ENCODE measurements at places on chromosomes 5 and 9.

DNA sequence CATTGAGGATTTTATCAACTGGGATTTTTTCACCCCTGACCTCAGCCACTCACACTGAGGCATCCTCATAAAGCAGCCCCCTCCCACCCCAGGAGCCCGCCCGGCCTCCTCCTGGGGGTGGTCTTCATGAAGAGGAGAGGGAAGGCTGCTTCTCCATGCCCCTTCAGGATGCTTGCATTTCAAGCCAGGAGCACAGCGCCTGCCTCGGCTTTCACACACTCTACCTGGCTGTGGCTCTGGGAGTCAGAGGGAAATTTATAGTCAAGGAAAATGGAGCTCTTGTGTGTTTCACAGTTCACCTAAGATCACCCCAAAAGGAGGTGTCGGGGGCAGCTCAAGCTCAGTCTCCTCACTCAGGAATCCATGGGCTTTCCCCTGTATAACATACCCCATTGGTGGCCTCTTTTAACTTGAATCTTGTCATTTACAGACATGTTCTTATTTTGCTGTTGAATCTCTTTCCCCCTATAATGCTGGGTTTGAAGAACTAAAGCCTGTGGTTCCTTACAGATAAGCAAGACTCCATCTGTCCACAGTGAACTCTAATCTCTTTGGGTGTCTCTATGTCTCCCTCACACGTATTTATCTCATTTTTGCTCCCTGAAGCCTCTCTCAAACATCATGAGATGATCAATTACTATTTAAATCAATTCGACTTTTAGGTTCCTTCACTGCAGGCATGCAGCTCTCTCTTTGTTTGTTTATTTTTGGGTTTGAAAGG is 22.6 kb upstream of the IQGAP2 start:
- DNase-seq = no peak

DNA sequence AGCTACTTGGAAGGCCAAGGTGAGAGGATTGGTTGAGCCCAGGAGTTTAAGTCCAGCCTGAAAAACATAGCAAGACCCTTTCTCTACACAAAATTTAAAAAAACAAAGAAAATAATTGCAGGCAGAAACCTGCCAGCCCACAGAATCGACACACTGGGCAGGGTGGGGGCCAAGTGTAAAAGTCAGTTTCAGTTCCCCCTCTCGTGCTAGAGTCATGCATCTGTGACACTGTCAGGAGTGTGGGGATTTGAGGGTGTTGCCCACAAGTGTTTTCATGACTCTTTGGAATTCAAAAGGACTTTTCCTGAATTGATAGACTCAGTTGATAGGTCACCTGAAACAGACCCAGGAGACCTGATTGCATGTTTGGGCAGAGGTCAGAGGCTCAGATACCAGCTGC is 47.6 kb downstream of the PRRC2B start:
- no peak for DNase-seq

GRCh38 chr5:137265457-137265856 is 233.7 kb downstream of the SPOCK1 start:
- DNase-seq = no peak

DNA sequence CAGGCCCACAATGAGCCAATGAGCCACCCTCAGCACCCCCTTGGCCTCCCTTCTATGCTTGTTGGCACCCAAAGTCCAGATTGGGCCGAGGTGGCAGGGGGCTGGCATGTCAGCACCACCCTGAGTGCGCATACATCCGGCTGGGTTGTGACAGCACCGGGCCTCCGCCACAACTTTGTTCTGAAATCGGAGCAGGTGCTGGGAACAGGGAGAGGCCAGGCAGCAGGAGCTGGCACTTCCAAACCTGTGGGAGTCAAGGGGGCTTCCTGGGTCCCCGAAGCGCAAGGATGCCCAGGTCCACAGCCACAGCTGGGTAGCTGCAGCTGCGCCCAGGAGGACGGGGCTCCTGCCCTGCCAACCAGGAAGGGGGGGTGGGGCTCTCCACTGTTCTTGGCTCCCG is 1911.9 kb upstream of the WWC1 start:
- DNase-seq = no peak

GRCh38 chr5:91200692-91201091 is 182.4 kb downstream of the ARRDC3 start:
- DNase-seq = no peak

GRCh38 chr9:107827304-107827703 is 337.7 kb upstream of the KLF4 start:
- no peak for DNase-seq

GRCh38 chr5:122310889-122311288 is 1.1 kb upstream of the SNCAIP start:
- no peak for DNase-seq

- DNase-seq = peak; percentile 73
Observed at GRCh38 chr9:87862536-87863268, 20.0 kb upstream of the SPATA31E1 start.

GRCh38 chr9:87510252-87510683 is 12.6 kb downstream of the DAPK1 start:
- DNase-seq = no peak

- DNase-seq = no peak
Observed at GRCh38 chr5:135379046-135379654, 19.9 kb downstream of the MACROH2A1 start.

- DNase-seq = no peak
Observed at GRCh38 chr9:130665431-130666392, 1.3 kb downstream of the PRDM12 start.

- DNase-seq = no peak
Observed at GRCh38 chr5:154696891-154697290, 58.3 kb upstream of the LARP1 start.

DNA sequence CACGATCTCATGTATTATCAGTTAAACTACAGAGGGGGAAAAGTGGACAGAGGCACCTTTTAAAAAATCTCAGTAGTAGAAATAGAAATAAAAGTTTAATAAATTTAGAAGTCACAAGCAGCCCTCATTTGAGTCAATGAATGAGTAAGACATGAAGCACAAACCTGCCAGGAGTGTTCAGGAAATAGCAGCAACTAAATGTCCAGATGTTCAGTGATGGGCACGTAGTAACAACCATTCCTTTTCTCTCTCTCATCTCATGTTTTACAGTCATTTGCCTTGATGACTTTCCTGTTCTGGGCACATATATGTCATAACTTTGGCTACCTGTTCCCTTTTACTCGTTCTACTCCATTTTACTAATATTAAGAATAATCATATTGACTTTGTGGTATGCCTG is 17.7 kb downstream of the ISOC1 start:
- DNase-seq = no peak

DNA sequence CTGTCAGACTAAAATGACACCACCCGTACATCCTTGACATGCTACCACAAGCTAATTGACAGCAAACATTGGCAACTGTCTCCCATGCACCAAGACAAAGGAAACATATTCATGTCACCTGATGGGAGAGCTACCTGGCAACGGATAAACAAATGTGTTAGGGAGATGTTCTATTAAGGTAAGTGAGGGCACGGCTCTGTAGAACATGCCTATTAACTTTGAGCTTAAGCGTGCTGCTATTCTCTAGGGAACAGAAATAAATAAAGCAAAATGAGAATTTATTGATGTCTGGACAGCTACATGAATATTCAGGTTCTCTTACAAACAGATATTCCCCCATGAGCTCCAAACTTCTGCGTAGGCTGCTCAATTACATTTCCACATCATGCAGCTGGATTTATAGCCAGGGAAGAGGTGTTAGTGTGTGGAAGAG is 361.4 kb upstream of the RFX3 start:
- DNase-seq = no peak

DNA sequence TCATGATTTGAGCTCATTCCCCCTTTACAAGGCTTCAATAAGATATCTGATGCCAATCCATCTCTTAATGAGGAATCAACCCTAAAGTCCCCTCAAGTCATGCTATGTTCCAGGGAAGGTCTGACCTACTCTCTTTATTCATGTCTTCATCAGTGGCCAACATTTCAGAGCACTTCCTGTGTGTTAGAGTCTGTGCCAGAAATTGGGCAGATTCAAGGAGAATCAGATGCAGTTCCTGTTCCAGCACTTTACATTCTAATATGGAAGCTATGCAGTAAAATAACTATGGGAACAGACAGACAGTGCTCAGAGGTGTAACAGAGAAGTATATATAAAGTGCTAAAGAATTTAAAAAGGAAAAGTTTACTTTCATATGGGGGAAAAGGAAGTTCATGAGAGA is 193.4 kb upstream of the NR4A3 start:
- no peak for DNase-seq

DNA sequence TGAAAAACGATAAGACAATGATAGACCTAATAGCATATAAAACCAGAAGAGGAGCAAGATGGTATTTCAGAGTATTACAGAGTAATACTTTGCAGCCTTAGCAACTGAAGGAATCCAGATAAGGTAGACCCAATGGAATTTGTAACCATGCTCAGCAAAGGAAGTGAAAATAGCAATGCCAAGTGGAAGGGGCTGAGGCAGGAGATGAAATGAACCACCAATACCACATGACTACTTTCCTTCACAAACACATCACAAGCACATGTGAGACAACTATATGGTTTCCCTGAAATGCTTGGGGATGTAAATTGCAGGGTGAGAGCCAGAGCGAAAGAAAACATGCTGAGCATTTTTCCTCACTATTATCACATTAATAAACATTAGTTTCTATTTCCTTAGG is 79.8 kb upstream of the MELK start:
- no peak for DNase-seq

All from Calu3 (cell line).